ENCODE measurements at places on chromosomes 11 and 22.
A peak's percentile ranks its signal among the peaks of the same experiment; 100 is the strongest.

GRCh38 chr22:43289976-43290721, 53.0 kb downstream of the SCUBE1 start:
- no peak for DNase-seq

DNA sequence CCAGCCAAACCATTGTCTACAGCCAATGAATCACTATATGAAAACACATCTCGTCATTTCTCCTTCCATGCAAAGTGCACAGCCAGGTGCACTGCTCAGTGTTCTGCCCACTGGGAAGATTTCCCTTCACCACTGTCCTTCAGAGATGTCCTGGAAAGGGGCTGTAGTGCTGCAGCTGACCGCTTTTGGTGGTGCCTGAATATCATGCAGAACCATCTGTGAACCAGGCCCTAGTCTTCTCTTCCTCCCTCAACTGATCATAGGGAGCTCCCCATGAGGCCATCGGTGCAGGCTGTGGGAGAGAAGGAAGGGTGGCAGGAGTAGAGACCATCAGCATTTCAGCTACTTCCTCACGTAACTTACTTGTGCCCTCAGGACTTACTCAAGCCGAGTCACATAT, 70.2 kb downstream of the GAB4 start:
- no peak for DNase-seq

DNA sequence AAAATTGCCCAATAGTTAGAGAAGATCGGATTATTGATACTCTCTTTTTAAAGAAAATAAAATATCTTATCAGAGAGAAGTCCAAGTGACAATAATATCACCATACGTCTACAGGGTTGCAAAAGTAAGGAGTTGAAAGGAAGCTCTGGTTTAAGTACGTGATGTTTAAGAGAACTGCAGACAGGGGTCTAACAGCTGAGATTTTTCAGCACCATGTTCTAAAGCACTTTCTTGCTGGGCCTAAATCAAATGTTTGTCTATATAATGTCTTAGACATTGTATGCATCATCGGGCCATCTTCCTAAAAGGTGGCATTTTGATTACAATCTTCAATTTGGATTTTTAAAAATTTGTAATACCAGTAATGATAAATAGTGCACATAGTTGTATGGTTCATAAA, 133.3 kb downstream of the RRAS2 start:
- DNase-seq = no peak

- DNase-seq = peak; percentile 24
These were observed 39.7 kb downstream of the ME3 start for GRCh38 chr11:86632499-86633269.

- DNase-seq = no peak
These were observed 247.3 kb downstream of the MN1 start for GRCh38 chr22:27554106-27554811.

DNA sequence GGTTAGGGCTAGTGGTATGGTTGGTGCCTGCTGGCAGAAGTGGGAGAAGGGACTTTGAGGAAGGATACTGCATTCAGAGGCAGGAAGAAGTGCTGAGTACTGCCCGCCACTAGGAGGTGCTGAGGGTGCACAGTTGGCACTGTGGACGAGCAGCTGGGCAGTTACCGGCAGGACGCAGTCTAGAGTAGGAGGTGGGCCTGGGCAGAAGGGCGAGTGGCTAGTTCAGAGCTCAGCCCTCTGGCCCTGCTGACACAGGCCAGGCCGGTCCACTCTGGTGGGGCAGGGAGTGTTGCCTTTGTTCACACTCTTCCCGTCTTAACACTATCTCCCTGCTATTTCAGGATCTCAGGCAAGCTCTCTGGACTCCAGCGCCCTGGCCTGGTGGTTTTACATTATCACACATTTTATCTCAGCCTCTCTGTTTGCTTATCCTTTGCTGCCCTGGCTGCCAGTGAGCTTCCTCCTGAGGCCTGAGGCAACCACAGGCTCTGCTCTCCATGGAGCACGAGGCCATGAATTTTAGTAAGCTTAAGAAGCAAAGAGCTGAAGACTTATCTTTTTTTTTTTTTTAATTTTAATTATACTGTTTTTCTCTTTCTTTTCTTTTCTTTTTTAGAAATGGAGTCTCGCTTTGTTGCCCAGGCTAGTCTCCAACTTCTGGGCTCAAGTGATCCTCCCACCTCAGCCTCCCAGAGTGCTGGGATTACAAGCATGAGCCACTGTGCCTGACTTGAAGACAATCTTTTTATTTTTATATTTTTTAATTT, 26.9 kb downstream of the SNAP29 start:
- DNase-seq = peak; percentile 27

DNA sequence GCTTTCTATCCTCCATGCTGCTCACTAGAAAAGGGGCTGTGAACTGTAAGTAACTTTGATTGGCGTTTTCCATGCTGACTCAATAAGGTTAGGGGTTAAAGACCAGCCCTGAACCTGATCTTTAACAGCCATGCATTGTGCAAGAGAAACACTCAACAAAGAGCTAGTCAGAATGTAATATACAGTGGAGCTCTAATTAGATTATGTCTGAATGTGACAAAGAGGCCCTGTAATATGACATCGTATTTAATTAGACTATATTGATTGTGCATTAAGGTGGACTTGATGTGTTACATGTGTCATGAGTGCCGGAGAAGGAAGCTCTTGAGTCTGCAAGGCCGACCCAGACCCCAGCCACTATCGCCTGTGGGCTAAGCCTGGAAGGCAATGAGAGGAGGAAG, 70.5 kb downstream of the PKNOX2 start:
- DNase-seq = no peak

DNA sequence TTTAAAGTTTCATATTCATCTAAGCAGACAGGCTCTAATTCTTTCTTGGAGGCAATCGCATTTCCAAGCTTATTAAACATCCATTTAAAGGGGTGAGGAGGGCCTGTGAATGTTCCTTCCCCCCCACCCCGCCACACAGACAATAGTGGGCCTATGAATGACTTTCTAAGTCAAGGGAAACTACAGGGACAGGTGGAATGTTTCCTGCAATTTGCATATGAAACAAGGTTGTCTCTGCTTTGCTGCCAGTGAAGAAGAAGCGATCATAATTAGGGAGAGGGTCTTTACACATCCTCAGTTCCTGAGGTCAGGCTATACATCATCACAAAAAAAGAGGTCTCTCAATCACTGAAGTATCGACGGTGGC, 127.9 kb upstream of the OPCML start:
- DNase-seq = no peak

DNA sequence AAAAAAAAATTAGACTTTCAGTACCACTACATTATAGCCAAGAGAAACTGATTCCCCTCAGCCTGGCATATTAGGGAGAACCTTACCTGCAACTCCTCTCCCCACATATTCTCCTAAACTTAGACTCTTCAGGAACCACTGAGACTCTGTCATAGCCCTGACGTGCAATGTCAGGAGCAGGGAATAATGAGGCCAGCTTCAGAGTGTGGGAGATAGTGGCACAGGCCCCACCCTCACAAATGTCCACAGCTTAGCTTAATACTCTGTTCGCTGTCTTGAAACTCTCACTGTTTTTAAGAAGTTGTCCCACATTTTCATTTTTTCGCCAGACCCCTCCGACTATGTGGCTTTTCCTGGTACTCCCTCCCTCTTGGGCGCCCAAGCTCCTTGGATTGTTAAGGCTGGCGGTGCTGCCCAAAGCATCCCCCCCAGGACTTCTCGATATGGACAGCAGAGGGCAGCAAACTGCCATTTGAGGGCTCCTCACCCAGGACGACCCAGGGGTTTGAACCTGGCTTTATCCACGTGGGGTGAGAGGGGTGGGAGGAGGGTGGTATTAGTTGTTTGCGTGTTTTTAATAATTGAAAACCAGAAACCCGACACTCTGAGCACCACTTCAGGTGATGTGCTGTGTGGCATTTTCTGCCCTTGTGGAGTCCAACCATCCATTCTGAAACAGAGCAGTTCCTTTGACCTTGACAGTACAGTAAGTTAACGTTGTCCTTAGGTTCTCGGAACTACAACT, 45.2 kb upstream of the RASSF10 start:
- DNase-seq = no peak

GRCh38 chr11:108319541-108320145, 96.8 kb downstream of the ATM start:
- no peak for DNase-seq

- no peak for DNase-seq
These were observed 5.7 kb downstream of the AP2A2 start for GRCh38 chr11:931385-931784.

DNA sequence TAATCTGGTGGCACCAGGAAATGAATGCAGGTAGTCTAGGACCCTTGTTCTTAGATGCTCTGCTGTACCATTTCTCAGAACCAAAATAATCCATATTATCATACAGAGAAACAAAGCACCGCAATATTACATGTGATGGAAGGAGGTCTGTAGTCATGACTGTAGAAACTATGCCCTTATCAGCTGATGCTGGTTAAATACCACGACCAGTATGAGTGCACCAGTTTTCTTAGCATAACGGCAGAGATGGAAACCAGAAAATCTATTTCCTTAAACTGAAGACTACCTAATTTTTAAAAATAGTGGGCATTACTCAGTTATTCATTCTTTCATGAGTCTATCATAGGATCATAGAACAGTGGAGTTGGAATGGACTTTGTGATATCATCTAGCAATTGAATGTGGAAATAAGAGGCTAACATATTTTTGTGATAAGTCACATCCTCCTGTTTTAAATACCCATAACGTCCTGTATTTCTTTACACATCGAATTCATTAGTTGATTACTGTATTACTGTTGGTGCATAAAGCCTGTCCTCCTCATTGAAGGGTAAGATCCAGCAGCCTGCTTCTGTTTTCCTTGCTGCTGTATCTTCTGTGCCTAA, 15.1 kb downstream of the JHY start:
- no peak for DNase-seq

DNA sequence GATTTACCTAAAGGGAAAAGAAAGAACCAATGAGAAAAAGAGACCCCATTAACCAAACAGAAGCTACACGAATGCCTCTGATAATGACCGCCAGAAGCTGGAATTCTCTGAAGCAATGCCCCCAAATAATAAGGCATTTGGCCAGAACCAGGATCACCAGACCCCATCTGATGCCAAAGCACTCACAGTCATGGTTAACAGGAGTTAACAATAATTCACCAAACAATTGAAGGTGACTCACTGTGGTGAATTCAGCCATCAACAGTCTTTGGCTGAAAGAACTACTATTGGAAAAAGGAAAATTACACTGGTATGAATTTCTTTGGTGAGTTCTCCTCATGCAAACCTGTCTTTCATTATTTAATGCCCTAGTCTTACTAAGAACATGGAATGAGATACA, 21.9 kb upstream of the NFRKB start:
- no peak for DNase-seq

DNA sequence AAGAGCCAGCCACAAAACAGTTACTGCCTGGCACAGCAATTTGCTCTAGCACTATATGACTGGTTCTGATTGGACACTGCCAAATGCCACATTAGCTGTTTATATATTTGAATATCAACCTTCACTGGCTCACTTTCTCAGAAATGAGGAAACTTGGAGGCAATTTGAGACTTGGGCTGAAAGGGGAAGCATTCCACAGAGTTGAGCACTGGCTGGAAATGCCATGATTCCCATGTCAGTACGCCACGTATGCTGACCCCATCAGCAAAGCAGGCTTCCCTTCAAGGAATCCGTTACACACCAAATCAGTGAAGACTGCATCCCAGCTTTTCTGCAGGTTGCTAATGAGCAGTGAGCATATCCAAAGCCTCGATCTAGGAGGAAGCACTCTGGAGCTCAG, 34.7 kb downstream of the GALNT18 start:
- DNase-seq = no peak

DNA sequence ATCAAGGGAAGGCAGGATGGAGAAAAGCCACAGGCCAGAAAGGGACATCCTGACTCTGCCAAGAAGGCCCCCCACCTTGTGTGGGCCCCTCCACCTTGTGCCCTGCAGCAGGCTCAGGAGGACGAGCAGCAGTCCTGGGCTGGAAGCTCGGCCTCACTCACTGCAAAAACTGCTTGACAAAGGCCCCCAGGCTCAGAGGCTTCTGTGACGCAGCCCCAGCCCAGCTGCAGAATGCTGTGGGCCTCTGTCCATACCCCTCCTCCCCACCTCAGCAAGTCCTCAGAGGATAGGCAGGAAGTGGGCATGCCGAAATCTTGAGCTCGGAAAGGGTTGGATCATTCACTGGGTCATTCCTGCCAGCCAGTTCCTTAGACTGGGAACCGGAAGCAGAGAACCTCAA, 61.9 kb downstream of the NRXN2 start:
- DNase-seq = peak; percentile 51

DNA sequence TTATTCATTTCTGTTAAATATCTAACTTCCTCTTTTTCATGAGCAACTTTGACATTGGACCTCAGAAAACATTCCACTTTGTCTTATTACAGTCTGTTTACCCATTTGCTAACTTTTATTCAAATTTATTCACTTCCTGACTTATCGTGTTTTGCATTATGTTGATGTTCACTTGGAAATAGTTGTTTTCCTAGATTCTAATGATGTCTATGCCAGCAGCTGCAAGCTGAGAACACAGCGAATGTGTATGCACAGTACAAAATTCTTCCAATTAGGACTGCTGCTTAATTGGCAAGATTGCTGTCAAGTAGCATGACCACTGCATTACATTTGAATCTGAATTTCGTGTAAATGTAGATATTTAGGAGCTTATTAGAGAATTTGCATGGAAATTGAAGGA, 61.5 kb upstream of the GRIA4 start:
- DNase-seq = no peak

- no peak for DNase-seq
These were observed 52.9 kb downstream of the SGSM3 start for GRCh38 chr22:40423310-40423688.

- no peak for DNase-seq
These were observed 9.6 kb downstream of the BACE1-AS start for GRCh38 chr11:117300773-117301172.

- DNase-seq = no peak
These were observed 175.5 kb downstream of the ETS1 start for GRCh38 chr11:128411812-128412211.

DNA sequence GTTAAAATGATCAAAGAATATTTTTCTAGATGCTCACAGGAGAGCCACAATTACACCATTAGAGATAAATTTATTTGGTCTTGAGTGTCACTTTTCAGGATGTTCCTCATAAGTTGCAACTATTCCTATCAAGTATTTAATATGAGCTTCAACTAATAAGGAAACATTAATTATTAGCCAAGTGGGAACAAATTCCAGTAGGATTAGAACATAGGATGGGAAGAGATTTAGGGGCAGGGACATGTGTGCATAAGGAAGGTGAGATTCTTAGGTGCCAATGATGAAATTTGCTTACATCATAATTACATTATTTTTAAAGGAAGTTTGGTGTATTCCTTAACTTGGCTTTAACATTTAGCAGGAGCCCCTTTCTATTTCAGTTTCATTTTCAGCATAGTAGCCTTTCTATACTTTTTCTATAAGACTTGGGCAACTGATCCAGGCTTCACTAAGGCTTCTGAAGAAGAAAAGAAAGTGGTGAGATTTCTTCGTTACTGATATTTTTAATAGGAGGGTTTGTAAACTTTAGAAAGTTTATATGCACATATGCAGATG, 38.8 kb downstream of the CSRP3 start:
- no peak for DNase-seq

- DNase-seq = no peak
These were observed 677 bp downstream of the DYNC2H1 start for GRCh38 chr11:103109818-103110388.

Measured in thoracic aorta (tissue), 2 donors.